ENCODE measurements at places on chromosomes 1 and 21.

DNA sequence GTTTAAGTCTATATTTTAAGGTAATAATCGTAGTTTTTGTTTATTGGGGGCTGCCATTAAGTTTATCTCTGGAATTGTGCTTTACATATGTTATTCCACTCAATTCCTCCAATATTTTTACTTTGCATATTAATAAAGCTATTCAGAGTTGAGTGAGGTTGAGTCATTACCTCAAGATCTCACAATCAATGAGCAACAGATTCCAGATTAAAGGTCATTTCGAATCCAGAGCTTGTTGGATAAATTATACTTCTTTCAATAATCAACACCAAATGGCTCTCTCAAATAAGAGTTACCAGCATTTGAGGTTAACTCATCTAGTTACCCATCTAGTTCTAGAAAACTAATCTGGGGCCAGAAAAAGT lies 16.7 kb downstream of the RGS4 start:
- DNase-seq: no peak

DNA sequence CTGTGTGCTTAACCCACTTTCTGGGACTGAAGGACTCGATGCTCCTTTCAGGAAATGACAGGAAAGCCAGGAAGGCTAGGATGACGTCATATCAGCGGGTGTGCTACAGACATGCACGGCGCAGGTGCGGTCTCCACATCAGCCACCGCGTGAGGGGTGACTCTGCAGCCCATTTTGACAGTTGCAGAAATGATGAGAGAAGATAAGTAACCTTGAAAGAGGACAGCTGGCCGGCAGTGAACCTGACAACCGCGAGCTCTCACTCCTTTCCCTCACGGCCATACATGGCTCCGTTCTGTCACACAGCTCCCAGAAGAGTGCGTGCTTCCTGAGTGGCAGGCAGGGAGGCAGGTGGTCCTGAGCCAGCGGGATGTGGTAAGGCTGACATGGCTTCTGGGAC lies 1.7 kb upstream of the KRTAP10-5 start:
- no peak for DNase-seq

DNA sequence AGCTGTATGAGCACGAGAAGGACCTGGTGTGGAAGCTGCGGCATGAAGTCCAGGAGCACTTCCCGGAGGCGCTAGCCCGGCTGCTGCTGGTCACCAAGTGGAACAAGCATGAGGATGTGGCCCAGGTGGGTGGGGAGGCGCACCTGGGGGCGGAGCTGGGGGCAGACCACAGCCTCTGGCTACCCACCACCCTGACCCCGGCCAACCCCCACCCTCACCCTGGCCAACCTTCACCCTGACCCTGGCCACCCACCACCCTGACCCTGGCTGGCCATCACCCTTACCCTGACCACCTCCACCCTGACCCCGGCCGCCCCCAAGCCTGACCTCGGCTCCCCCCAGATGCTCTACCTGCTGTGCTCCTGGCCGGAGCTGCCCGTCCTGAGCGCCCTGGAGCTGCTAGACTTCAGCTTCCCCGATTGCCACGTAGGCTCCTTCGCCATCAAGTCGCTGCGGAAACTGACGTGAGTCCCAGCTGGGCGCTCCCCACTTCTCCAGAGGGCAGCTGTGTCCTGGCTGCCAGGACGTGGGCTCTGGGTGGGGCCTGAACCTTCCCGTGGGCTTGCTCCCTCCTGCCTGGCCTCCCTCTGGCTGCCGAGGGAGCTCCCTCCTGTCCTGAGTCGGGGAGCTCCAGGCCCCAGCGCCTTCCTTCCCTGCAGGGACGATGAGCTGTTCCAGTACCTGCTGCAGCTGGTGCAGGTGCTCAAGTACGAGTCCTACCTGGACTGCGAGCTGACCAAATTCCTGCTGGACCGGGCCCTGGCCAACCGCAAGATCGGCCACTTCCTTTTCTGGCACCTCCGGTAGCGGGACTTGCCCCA lies 69.5 kb downstream of the PIK3CD start:
- DNase-seq: no peak

DNA sequence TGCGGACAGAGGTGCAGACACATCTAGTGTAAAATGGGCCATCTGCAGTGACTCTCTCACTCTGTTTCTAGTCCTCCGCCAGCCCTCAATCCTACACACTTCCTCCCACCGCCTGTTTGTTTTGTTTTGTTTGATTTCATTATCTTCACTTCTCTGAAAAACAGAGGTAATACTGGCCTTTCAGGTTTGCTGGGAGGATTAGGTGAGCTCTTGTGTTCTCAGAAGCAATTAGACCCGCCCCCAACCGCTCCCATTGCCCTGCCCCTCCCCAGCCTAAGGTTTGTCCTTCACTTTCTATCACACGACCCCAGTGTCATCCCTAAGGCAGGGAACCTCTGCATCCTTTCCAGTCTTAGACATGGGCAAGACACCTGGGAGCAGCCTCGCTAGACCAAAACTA lies 43.2 kb upstream of the TACSTD2 start:
- DNase-seq: no peak

DNA sequence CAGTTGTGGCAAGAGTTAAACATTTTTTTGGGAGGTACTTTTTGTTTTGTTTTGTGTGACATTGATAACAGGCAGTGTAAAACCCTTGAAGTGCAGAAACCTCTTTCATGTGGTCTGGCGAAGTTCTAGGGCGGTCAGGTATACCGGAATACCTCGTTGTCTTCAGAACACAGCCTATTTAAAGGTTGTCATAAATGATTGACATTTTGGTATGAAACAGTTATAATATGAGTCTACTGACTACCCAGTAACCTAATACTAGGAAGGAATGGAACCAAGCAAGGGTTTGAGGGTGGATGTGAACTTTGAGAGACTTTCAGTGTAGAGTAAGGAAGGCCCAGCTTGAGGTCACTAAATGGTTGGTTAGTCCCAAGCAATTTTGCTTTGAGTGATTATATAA lies 40.5 kb downstream of the PATJ start:
- no peak for DNase-seq

- no peak for DNase-seq
Measured at GRCh38 chr1:158248118-158248517, 6.1 kb upstream of the CD1A start.

- no peak for DNase-seq
Measured at GRCh38 chr1:6124341-6124740, 55.8 kb downstream of the CHD5 start.

DNA sequence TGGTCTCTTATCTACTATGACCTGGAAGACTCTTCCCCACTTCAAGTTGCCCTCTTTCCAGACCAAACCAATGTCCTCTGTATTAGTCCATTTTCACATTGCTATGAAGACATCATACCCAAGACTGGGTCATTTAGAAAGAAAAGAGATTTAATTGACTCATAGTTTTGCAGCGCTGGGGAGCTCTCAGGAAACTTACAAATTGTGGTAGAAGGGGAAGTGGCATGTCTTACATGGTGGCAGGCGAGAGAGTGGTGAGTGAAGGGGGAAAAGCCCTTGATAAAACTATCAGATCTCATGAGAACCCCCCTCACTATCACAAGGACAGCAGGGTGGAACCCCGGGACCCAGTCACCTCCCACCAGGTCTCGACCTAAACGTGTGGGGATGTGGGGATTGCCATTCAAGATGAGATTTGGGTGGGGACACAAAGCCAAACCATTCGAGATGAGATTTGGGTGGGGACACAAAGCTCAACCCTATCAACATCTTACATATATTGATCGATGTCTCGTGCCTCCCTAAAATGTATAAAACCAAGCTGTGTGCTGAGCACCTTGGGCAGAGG lies 14.2 kb upstream of the AGPAT3 start:
- no peak for DNase-seq

- no peak for DNase-seq
Measured at GRCh38 chr1:30976143-30976542, 67.6 kb upstream of the SDC3 start.

- DNase-seq: no peak
Measured at GRCh38 chr1:228742281-228742860, 7.1 kb downstream of the RHOU start.

- no peak for DNase-seq
Measured at GRCh38 chr1:89753761-89754160, 67.1 kb upstream of the LRRC8D start.

DNA sequence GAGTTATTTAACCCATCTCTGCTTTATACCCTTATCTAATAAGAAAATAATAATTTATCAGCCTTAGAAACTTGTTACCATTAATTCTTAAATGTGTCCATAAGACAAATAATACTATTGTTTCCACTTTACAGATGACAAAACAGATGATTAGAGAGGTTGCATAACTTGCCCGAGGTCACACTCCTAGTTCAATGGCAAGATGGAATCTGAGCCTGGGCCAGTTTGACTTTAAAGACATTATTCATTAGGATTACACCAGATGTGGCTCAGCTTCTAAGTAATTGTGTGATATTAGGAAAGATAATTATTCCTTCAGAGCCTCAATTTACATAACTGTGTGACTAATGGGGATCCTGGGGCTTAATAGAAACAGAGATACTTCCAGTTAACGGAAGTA lies 42.3 kb upstream of the KCNK2 start:
- DNase-seq: no peak

DNA sequence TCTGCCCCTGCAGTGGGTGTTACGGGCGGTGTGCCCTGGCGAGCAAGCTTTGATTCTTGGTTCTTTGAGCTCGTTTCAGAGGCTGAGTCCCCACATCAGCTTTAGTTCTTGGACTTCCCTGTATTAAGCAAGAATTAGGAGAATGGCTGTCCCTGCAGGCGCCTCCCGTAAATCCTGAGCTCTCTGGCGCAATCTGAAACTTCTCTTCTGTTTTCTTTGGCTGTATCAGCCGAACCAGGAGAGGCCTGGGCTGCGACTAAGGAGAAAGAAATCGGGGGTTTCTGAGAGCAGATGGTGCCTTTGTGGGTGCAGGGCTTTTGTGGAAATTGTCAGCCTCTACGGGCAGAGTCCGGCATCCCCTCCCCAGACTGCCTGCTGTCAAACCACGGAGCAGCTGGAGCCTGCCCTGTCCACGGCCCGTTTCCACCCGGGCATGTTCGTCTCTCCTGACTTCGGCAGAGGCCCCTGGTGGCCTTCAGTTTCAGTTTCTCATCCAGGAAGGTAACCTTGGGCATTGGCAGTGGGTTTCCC lies 17.9 kb downstream of the CSTB start:
- DNase-seq: no peak

DNA sequence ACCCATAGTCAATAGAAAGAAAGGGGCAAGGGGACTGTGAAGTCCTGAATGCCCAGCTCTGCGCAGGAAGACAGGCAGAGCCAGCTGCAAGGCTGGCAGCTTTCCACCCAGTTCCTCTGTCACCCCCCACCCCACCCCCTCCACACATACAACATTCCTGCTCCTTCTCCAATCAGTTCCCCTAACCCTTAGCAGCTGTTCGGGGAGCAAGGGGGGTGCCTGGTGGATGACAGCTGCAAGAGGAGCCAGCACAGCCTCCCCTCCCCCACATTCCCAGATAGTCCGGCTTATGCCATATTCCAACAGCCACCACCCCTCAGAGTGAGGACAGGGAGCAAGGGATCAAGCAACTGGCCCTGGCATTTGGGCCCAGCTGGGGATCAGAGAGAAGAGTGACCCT lies 9.7 kb downstream of the ARHGEF2 start:
- no peak for DNase-seq

DNA sequence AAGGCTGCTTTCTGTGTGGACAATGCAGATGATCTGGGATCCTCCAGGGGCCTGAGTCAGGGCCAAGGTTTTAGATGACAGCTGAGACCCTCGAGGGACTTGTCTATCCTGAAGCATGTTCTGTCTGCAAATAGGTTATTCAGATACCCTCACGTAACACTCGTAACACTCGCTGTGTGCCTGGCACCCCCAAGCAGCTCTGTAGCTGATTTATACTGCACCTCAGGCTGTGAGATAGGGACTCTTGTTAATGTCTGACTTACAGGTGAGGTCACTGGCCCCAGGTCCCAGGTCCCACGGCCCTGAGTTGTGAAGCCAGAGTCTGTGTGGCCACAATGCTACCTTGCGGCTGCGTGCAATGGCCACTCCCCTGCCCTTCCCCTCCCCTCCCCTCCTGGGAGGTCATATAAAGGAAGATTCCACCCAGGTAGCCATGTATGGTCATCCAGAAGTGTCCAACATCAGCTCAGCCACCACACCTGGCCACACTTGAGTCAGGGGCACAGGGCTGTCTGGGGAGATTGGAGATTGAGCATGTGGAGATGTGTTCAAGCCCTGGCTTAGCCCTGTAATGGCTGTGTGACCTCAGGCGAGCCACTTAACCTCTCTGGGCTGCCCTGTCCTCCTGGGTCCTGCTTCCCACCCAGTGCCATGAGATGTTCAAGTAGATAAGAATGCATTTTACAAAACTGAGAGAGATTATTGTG lies 687.7 kb downstream of the MATN1 start:
- DNase-seq: no peak

DNA sequence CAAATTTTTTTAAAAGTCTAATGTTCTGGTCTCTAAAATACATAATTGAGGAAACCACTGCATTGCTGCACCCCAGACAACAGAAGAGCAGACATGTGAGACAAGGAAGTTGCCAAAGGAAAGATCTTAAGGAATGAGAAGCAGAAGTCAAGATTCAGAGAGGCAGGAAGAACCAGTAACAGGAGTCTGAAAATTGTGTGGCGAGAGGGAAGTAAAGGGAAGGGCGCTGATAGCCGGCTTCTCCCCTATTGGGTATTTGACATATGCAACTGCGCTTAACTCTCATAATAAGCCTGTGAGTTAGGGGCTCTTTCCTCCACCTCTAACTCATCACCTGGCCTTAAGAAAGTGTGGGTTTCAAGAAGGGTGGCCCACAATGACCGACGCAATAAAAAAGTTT lies 21.9 kb upstream of the KIF14 start:
- DNase-seq: no peak

DNA sequence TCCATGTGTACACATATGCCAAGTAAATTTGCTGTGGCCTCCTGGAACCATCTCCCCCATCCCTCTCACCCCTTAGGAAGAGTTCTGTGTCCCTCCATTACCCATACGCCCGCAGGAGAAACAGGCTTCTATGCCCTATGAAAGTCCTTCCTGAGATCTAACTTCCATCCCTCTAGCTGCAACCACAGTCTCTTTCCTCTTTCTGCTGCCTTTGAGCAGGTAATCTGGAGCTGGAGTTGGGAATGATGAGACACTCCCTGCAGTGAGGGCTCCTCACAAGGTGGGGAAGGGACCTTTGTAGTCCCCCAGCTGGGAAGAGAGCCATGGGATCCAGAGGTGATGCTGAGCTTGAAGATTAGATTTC lies 2.0 kb upstream of the KCNQ4 start:
- no peak for DNase-seq

DNA sequence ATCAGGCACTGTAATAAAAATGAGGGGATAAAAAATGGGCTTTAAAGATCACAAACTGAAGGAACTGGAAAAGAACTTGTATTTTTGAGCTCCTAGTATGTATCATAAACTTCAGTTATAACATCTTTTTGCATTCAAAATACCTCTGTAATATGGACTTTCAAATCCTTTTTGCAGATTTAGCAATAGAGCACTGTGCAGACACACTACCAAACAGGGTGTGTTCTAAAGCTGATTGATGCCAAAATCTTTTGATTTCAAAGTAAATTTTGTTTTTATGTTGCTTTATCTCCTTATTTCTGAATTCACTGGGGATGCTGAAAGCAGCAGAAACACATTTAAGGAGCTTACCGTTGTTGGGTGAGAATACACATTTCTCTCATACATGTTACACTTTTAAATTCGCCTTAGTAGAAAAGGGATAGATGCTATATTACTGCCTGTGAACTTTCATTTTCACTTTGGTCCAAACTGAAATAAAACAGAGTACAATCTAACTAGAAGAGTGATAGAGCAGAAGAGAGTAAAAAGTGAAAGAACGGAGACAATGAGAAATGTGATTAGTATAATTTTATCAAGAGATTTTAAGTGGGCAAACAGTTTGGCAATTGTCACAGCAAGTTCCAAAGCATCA lies 1126.6 kb downstream of the BRINP3 start:
- no peak for DNase-seq

All from activated CD4-positive, CD25-positive, alpha-beta regulatory T cell treated with anti-CD3 and anti-CD28 coated beads, Interleukin-2, amount 50 U/mL, for 72 hours (primary cell).